ENCODE measurements at places on chromosomes 11 and 22.
A peak's percentile ranks its signal among the peaks of the same experiment; 100 is the strongest.

DNA sequence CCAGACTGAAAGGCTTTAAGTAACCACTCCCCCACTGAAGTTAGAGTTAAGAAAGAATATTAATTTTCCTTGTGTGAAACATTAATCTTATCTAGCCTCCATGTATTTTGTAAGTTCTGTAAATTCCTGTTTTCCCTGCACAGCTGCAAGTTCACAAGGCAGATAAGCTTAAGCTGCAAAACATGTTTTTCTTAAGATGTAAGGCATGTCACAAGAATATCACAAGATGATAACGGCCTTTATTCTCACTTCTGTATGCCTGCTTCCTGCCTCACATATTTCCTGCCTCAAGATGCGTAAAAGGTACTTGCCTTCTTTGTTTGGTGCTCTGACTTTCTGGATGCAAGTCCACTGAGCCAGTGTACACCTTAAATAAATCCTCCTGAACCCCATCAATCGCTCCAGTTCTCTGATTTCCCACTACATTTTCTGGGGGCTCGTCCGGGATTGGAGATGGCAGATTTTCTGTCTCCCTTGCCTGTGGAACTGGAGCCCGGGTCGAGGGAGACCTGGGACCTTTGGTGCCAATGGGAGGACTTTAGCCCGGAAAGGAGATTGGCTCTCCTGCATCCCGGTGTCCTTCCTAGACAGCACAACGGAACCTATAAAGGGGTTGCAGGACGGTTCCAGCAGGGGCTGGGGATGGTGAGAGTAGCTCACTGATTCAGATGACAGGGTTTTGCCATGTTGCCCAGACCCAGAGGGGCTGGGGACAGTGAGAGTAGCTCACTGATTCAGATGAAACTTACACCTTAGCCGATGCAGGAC lies 30.2 kb downstream of the PPARA start:
- no peak for DNase-seq

DNA sequence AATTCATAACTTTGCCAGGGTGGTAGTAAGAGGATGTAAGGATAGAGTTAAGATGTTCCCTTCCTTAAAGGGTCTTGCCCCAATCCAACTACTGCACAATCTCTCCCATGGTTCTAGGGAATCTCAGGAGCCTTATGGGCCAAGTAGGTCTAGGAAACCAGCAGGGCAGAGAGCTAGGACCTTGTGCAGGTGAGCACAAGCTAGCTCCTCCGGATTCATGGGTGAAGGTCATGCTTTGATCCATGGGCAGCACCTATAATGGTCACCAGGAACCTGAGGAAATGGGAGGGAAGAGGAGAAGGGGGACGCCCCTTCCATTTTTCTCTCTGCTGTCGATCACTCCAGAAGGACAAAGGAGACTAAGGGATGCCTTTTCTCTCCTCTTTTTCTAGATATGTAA lies 16.8 kb downstream of the KCNJ11 start:
- no peak for DNase-seq

DNA sequence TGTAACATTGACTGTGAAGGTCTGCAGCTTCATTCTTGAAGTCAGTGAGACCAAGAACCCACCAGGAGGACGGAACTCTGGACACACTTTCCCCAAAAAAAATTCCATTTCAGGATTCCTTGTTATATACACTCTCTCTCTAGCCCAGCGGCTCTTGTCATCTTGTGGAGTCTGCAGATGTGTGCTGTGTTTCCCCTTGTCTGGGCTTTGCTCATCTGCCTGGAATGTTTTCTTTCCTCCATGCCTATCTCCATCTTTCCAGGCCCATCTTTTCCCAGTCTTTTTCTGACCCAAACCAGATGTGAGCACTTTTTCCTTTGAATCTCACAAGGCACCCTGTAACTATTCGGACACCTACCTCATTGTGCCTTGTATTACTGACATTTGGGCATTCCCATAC lies 5.1 kb upstream of the DRG1 start:
- DNase-seq, result no peak

GRCh38 chr11:64241241-64241490 lies 271 bp downstream of the FKBP2 start:
- peak; percentile 99 for DNase-seq

GRCh38 chr11:12496181-12497025 lies 119.0 kb downstream of the PARVA start:
- DNase-seq, result no peak

GRCh38 chr22:25572708-25573171 lies 8.3 kb downstream of the GRK3 start:
- no peak for DNase-seq

GRCh38 chr11:120248551-120249278 lies 8.8 kb downstream of the POU2F3 start:
- no peak for DNase-seq

DNA sequence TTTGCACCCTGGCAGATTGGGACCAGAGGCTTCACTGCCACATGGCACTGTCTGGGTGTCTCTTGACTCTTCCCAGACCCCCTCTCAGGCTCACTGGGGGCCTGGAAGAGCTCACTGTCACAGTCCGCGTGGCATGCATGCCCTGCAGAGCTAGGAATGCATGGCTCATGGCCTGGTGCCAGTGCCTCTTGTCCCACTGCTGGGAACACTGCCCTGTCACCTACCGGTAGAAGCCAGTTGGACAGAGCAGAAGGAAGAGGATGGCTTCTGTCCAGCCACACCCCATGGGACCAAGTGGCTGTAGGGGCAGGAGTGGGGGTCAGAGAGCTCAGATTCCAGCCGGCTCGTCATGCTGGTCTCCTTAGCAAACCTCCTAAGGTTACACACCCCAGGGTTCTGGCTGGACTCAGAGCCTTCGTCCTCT lies 29.7 kb downstream of the MB start:
- peak; percentile 17 for DNase-seq

DNA sequence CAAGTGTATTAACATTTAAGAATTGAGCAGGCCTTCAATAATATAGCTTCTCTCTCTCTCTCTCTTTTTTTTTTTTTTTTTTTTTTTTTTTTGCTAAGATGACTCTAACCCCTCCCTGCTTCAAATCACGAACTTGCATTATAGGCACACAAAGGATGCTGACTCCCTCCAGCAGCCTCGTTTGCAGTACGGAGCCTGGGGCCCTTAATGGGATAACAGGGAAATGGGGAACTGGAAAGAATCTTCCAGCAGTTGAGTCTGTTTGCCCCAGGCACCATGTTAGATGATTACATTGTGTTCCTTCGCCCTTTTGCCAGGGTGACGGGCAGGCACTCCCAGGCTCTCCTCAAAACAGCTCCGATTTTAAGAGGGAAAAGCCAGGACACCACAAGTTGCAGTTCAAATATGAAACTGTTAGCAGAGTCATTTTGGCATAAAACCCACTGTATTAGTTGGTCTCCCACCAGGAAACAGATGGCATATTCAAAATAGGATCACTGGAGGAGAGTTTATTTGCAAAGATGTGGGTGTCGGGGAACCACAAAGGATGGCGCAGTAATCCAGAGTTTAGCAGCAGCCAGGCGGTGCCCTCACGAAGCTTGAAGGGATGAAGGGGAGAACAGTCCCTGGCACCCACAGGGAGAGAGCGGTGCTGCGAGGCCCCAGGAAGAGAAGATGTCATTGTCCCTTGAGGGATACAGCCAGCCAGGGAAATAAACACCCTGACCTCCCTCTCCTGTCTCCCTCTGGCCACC lies 26.5 kb upstream of the TREH start:
- DNase-seq, result no peak

DNA sequence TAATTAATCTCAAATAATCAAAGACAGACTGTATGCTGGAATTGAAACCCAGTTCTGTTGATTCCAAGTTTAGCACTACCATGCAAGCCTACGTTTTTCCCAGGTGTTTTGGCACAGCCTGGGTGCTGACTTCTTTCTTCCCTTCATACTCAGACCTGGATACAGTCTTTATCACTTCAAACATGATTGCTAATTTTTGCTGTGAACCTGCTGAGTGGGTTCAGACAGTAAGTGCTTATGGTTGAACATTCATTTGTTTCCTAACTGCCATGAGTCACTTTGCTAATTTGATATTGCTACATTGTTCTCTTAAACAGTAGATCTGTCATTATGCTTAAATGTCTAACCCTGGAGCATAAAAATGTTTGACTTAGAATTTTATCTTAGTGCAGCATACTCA lies 12.2 kb downstream of the PAAF1 start:
- DNase-seq, result no peak

DNA sequence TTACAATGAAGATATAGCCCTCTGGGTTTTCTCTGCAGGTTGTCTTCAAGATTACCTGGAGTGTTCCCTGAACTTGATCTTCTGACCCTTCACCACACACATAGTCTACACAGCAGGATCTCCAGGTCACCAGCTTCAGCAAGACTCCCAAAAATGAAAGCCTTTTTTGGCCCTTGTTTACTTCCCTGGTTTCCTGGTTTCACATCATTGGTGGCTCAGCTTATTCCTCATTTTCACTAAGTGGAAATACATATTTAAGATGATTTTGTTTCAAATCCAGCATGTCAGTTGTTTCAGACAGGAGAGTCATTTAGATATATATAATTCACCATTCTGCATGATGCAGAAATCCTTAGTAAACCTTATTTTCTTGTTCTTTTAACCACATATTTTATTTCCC lies 41.6 kb upstream of the MPEG1 start:
- no peak for DNase-seq

DNA sequence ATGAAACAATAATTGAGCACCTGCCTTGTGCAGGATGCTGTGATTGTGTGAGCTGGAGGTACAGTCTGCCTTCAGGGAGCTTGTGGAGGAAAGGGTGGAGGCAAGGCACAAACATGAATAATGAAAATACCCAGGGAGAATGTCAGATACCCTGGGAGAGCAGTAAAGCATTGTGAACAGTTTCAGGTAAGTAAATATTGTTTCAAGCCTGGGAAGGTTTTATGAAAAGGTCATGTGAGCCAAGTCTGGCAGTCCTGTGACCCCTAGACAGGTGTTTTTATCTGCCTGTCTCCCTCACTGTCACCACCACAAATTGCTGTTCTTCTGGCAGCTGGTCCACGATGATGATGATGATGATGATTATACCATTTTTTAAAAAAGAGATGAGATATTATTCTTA lies 32.0 kb downstream of the SPECC1L start:
- no peak for DNase-seq

DNA sequence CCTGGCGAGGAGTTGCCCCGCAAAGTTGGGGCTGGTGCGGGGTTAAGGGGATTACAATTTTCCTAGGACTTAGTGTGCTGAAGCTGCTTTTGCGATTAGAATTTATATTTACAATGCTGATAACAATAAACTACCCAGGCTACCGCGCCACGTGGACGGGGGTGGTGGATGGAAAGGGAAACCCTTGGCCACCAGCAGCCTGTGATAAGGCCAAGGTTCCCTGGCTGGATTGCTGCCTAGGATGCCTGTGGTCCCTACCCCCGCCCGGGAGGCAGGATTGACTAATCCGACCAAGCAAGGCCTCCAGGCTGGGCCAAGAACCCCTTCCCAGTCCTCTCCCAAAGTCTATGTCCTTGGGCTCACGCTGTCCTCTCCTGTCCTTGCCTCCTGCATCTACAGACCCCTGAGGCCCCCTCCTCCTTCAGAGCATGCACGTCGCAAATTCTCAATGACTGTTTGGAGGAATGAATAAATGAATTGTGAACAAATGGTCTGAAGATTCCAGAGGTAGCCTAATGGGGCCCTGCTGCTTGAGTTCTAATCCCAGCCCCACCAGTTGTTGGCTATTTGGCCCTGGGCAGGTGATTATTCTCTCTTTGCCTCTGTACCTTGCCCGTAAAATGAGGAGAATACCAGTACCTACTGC lies 7.6 kb upstream of the CHKA start:
- DNase-seq, result no peak

Measured in hypothalamus (tissue), 51 donors.